ENCODE measurements at places on chromosomes 13 and 19.

DNA sequence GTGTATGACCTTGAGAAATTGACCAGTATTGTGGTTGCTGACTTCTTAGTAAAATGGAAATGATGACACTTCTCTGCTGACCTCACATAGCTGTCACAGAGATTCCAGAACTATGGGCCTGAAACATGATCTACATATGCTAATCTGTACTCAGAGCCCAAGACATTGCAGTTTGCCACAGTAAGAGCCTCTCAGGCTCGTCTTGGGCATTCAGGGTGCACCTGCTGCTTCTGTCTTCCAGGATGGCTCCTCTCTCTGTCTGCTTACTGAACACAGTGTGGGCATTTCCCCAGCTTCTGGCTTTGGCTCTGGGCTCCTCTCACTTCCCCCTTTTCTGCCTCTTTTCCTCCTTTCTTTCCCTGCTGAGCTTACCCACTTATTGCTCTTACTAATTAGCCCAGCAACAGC, 22.3 kb upstream of the SLC46A3 start:
- DNase-seq = no peak
- H3K27ac ChIP-seq = no peak overlapping the region
- H3K27me3 ChIP-seq = peaks cover 5% of the 10 kb centered on the region
- H3K4me3 ChIP-seq = no peak overlapping the region

DNA sequence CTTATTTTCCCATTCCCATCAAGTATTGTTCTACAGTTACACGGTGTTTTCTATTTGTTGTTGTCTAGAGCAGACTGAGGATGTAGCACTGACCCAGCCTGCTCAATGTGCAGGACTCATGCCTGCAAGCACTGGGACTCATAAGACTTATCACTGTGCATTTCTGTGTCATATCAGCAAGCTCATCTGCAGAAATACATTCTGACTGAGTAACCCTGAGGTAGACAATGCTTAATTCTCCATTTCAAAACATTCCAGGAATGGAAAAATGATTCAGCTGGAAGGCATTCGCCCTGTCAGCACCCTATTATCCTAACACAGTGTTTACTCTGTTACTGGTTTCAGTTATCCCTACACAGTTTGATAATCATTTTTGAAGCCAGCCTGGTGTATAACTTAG, 2506.4 kb downstream of the PCDH9 start:
- no peaks in the 10 kb centered on the region for H3K36me3 ChIP-seq
- H3K27ac ChIP-seq = peak overlapping the region; percentile 59
- peak; percentile 72 for DNase-seq
- H3K27me3 ChIP-seq = no peaks in the 10 kb centered on the region
- H3K4me1 ChIP-seq = peaks cover 23% of the 10 kb centered on the region

- no peaks in the 10 kb centered on the region for H3K36me3 ChIP-seq
- no peak overlapping the region for H3K27ac ChIP-seq
- no peak overlapping the region for H3K4me3 ChIP-seq
- DNase-seq = no peak
Observed at GRCh38 chr19:36245210-36246005, 30.5 kb downstream of the ZNF146 start.

DNA sequence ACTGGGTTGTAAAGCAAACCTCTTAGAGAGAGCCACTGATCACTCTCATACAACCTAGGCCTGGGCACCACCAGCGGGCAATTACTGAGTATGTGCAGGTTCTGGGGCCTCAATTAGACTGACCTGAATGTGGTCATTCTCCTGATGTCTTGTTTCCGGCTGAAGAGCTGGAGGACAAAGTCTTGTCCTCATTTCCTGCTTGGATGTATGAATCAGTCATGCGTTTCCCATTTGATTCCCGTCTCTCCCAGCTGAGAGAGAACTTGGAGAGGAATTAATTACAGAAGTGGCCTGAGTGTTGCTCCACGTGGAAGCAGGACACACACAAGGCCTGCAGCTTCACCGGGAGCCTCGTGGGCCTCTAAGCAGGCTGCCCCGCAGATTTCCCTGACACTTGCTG, 799.3 kb upstream of the ARGLU1 start:
- H3K4me1 ChIP-seq = no peaks in the 10 kb centered on the region
- H3K27me3 ChIP-seq = no peaks in the 10 kb centered on the region
- H3K36me3 ChIP-seq = no peaks in the 10 kb centered on the region
- no peak for DNase-seq
- H3K27ac ChIP-seq = no peak overlapping the region

DNA sequence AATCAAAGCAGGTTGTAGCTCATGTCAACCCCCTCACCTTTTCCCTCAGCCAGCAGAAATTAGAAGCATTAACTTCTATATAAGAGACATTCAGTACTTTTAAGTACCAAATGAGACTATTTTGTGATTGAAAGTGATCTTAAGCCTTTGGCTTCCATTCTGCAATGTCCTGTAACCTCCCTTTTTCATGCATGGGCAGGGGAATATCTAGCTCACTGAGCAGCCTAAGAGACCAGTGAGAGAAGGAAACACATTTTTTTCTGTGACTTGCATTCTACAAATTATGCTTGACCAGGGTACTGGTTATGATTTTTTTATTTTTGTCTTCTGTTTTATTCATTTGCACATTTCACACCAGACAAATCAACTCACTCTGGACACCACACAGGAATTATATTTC, 369.6 kb downstream of the KCTD12 start:
- peaks cover 28% of the 10 kb centered on the region for H3K4me1 ChIP-seq
- no peak for DNase-seq
- no peaks in the 10 kb centered on the region for H3K36me3 ChIP-seq
- H3K27me3 ChIP-seq = no peaks in the 10 kb centered on the region
- no peak overlapping the region for H3K4me3 ChIP-seq

DNA sequence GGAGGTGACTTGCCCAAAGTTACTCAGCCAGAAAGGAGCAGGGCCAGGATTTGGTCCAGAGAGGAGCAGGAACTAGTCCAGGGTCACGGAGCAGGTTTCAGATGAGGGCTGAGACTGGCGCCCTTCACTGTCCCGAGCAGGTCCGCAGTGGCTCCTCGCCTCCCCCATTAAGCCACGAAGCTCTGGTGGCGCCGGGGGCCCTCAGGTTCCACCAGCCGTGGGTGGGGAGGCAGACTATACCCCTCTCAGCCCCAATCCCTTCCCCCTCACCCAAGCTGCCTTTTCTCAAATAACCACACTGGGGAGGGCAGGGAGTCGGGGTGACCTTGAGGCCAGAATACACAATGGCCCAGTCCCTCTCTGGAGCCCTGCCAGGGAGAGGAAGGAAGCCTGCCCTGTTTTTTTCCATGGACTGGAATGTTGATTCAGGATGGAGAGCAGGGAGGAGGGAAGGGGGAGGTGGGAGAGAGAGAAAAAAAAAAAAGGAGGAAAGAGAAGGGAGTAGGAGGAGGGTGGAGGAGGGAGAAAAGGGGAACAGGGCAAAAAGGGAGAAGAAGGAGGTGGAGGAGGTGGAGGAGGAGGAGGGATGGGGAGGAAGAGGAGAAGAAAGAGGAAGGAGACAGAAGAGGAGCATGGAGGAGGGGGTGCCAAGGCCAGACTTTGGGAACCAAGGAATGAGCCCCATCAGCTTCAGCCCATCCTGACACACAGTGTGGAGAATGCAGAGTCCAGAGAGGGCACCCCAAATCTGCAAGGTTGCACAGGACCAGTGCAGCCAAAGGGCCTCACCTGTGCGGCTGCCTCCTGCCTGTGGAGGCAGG, 19.7 kb downstream of the CEACAM16 start:
- H3K36me3 ChIP-seq = no peaks in the 10 kb centered on the region
- peak; percentile 75 for DNase-seq
- H3K4me3 ChIP-seq = peak overlapping the region; percentile 32
- peaks cover 57% of the 10 kb centered on the region for H3K4me1 ChIP-seq

GRCh38 chr13:48231080-48231479, 1.9 kb upstream of the ITM2B start:
- H3K27ac ChIP-seq = no peak overlapping the region
- no peaks in the 10 kb centered on the region for H3K36me3 ChIP-seq
- H3K27me3 ChIP-seq = no peaks in the 10 kb centered on the region
- peaks cover 23% of the 10 kb centered on the region for H3K4me1 ChIP-seq

DNA sequence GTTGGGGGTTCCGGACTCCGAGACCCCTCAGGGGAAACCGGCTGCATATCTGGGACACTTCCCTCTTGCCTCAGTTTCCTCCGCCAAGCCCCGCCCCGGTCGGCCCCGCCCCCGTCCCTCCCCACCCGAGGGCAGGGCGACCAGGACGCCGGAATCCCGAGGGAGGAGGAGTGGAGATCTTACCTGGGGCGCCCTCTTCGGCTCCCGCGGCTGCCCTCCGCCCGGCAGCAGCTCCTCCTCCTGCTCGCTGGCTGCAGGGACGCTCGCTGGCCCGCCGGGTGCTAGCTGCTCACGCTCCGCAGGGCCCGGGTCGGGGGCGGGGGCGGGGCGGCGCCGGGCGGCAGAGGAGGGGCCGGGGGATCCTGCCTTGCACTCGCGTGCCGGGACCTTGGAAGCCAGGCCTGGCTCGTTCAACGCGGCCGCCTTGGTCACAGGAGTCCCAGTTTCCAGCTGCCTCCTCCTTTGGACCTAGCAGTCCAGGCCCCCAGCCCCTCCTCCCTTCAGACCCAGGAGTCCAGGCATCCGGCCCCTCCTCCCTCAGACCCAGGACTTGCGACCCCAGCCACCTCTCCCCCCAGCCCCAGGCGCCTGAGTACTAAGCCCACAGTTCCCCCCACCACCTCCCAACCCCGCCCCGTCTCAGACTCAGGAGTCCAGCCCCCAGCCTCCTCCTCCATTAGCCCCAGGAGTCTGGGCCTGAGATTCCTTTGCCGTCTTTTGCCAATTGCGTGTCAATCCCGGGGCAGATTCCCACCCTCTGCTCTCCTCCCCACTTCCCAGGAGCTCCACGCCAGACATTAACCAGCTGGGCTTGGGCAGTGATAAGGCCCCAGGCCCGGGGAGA, at the start of gene NTF4:
Gene NTF4 (minus strand): TSS at position 51 of the 844 bp plus-strand sequence. CDS start 2,821 bp downstream, outside the sequence.
- DNase-seq = peak; percentile 75
- no peaks in the 10 kb centered on the region for H3K36me3 ChIP-seq
- H3K4me1 ChIP-seq = peaks cover 11% of the 10 kb centered on the region
- peak within 1 kb of the TSS; percentile 35 for H3K4me3 ChIP-seq
- H3K27ac ChIP-seq = no peak within 1 kb of the TSS

GRCh38 chr19:10052602-10053360, 33.3 kb upstream of the SHFL start:
- H3K27ac ChIP-seq = no peak overlapping the region
- H3K4me1 ChIP-seq = no peaks in the 10 kb centered on the region
- peaks cover 78% of the 10 kb centered on the region for H3K27me3 ChIP-seq
- DNase-seq = no peak
- H3K4me3 ChIP-seq = no peak overlapping the region

DNA sequence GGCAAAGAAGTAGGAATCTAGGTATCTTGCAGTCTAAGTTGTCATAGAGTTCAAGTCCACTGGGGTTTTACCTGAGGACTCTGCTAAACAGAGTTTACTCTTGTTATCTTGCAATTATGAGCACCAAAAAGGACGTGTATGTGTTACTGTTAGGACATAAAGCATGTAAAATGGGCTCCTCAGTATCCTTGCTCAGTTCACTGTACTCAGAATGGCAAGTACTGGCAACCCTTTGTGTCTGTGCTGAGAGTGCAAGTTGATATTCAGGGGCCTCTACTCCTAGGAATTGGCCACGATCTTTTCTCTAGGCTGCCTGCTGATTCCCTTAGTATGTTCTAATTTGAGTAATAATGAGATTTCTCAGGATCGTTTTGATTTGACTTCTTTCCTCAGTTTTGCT, 13.3 kb downstream of the TDRD3 start:
- H3K27me3 ChIP-seq = no peaks in the 10 kb centered on the region
- H3K4me1 ChIP-seq = no peaks in the 10 kb centered on the region
- H3K36me3 ChIP-seq = no peaks in the 10 kb centered on the region
- H3K4me3 ChIP-seq = no peak overlapping the region
- H3K27ac ChIP-seq = no peak overlapping the region

DNA sequence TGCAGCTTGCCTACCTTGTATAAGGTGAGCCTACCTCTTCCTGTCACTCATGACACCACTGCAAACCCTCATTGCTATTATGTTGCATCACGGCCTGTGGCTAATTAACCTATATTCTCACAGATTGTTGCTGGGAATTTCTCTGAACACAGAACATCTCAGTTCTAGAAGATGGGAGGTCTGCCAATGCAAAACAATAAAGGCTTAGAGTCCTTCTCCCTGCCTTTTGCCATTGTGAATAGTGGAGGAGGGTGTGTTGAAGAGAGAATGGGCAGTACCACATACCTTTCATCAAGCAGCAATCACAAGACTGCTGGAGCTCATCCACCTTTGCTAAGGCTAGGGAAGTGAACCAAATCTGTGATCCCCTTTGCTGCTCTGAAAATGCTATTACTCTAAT, 34.4 kb downstream of the WDFY2 start:
- no peaks in the 10 kb centered on the region for H3K4me1 ChIP-seq
- DNase-seq = no peak
- H3K4me3 ChIP-seq = no peak overlapping the region
- no peaks in the 10 kb centered on the region for H3K27me3 ChIP-seq
- no peak overlapping the region for H3K27ac ChIP-seq

DNA sequence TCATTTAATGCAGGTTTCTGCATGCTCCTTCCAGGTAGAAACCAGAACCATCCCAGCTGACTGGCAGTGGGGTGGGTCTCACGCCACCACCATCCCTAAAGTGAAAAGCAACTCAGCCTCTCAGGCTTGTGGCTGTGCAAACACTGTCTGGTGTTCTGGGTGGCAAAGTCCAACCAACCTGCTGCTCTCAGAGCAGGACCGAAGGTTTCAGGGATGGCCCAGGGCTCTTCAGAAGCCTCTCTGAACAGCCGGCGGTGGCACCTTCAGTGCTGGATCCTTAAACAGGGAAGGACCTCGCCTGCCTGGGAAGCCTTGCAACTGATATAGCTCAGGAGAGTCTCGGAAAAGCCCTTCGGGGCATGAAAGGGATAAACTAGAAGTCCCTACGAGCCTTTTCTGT, 100.8 kb downstream of the COL4A1 start:
- H3K36me3 ChIP-seq = no peaks in the 10 kb centered on the region
- peaks cover 18% of the 10 kb centered on the region for H3K4me1 ChIP-seq
- H3K27me3 ChIP-seq = no peaks in the 10 kb centered on the region
- no peak overlapping the region for H3K4me3 ChIP-seq
- DNase-seq = peak; percentile 29
- H3K27ac ChIP-seq = no peak overlapping the region

DNA sequence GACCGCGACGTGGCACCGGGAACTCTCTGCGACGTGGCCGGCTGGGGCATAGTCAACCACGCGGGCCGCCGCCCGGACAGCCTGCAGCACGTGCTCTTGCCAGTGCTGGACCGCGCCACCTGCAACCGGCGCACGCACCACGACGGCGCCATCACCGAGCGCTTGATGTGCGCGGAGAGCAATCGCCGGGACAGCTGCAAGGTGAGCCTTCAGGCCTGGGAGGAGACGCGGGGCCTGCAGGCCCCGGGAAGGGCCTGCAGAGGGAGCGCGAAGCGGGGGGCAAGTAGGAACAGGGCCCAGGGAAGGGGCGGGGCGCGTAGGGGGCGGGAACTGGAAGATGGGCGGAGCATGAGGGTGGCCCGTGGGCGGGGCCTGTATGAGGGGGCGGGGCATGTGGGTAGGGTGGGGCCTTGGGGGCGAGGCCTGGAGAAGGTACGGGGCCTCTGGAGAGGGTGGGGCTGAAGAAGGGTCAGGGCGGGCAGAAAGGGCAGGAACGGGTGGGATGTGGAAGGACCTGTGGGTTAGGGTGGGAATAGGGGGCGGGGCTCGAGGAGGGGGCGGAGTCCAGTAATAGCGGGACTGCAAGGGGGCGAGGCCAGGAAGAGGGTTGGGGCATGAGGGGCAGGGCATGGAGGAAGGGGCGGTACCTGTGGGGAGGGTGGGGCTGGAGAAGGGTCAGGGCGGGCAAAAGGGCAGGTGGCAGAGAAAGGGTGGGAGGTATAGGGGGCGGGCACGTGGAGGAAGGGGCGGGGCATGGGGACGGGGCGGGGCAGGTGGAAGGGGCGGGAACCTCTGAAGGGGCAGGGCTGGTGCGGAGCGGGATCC, 2.5 kb downstream of the CFD start:
- no peaks in the 10 kb centered on the region for H3K27me3 ChIP-seq
- H3K4me3 ChIP-seq = no peak overlapping the region
- no peaks in the 10 kb centered on the region for H3K36me3 ChIP-seq
- no peak for DNase-seq
- H3K27ac ChIP-seq = no peak overlapping the region

All from PC-9 (cell line).